ENCODE measurements at places on chromosomes 2 and 18.

DNA sequence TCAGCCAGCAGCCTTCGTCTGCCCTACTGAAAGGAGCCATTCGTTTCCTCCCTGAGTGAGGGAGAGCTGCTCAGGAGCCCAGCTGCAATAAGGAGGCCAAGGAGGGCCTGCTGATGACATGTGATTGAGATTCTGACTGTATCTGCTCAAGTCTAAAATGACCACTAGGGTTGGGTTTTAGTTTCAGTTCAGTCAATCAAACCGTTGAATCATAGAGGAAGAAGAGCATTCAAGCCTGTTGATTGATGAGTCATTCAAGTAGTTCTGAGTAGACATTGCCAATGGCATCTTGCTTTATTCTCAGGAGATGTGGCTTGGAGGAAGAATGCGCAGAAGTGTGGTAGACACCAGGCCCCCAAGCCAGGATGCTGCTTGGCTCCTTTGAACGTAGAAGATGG lies 19.9 kb upstream of the BCL2L11 start:
- no peak for DNase-seq

GRCh38 chr2:221111739-221112138 lies 460.4 kb downstream of the EPHA4 start:
- DNase-seq, result no peak

GRCh38 chr18:77121523-77121922 lies 11.1 kb downstream of the MBP start:
- no peak for DNase-seq

- DNase-seq, result no peak
These were observed 11.6 kb upstream of the ACKR3 start for GRCh38 chr2:236558036-236558435.

GRCh38 chr2:64650296-64650695 lies 3.4 kb downstream of the SERTAD2 start:
- no peak for DNase-seq

DNA sequence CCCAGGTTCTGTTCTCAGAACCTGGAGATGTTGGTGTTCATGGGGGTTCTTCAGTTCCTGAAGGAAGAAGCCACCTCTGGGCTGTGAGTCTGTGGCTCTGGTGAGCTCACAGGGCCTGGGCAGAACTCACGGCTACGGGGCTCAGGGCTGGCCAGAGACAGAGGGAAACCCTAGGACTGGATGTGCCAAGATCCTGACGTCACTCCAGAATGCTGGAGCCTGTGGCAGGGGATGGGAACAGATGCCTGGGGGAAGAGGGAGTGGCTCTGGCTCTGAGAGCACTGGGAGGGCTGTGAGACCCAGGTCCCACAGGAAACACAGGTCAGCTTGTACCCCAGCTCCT lies at the start of gene OTOF:
Gene OTOF (minus strand): TSS at position 214 of the 343 bp plus-strand sequence.
- DNase-seq, result no peak

Measured in HS-27A (cell line).